Thoracic aorta (tissue), 2 donors: ENCODE measurements at places on chromosomes 1 and 21. TPM values are rescaled to one million over a fixed set of nuclear protein-coding genes. Genes with fewer than 3 reads are reported as not detected.
A peak's percentile ranks its signal among the peaks of the same experiment; 100 is the strongest.

GRCh38 chr1:36411674-36412648 is 14.3 kb upstream of the LSM10 start:
- DNase-seq = no peak

- peak; percentile 51 for DNase-seq
These were observed at the start of gene RC3H1 for GRCh38 chr1:174022080-174022975. Gene RC3H1, minus strand, starts transcription at chr1:174022357. Its CDS starts 29,372 bp downstream, at chr1:173992985.

GRCh38 chr1:114208106-114208505 is 54.4 kb upstream of the SYT6 start:
- DNase-seq = no peak

GRCh38 chr1:188817814-188818213 is 1659.8 kb downstream of the BRINP3 start:
- no peak for DNase-seq

DNA sequence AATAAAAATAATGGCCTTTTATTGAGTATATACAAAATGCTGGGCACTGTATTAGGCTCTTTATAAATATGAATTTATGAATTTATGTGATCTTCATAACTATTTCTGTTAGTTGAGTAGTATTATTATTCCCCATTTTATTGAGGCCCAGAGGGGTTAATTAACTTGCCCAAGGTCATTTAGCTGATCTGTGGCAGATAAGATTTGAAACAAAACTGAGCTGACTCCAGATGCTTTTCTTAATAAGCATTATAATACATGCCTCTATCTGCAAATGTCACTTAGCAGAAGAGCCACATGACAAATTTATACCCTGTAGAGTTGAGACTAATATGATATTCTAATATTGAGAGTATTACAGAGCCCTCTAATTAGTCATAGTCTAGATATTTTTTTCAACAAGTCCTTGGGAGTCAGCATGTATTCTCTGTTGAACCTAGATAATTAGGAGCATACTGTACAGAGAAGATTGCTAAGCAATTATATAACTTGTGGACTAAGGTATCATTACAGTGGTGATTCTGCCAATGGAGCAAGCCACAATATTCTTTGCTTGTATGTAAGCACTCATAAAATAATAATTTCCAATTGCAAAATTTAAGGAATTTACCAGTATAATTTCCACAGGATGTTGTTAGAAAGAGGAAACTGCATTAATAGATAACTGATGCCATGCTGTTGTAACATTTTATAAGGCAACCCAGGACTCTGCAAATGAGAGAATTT is 112.0 kb downstream of the LRRC40 start:
- no peak for DNase-seq

GRCh38 chr1:181514298-181515290 is 31.3 kb downstream of the CACNA1E start:
- DNase-seq = no peak

GRCh38 chr1:109356505-109356904 is 41.2 kb downstream of the SORT1 start:
- DNase-seq = no peak

DNA sequence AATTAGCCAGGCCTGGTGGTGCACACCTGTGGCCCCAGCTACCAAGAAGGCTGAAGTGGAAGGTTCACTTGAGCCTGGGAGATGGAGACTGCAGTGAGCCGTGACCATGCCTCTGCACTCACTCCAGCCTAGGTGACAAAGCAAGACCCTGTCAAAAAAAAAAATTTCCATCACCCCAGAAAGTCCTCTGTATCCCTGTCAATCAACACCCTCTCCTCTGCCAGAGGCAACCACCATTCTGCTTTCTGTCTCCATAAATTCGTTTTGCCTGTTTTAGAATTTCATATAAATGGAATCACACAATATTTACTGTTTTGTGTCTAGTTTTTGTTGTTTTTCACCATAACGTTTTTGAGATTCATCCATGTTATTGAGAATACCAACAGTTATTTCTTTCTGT is 141.6 kb upstream of the SLC45A1 start:
- no peak for DNase-seq

GRCh38 chr1:197868751-197869489 is 33.5 kb upstream of the C1orf53 start:
- DNase-seq = no peak

- no peak for DNase-seq
These were observed 202.2 kb upstream of the KIAA0040 start for GRCh38 chr1:175394739-175395138.

GRCh38 chr21:43797415-43797814 is 8.0 kb downstream of the RRP1 start:
- DNase-seq = no peak

DNA sequence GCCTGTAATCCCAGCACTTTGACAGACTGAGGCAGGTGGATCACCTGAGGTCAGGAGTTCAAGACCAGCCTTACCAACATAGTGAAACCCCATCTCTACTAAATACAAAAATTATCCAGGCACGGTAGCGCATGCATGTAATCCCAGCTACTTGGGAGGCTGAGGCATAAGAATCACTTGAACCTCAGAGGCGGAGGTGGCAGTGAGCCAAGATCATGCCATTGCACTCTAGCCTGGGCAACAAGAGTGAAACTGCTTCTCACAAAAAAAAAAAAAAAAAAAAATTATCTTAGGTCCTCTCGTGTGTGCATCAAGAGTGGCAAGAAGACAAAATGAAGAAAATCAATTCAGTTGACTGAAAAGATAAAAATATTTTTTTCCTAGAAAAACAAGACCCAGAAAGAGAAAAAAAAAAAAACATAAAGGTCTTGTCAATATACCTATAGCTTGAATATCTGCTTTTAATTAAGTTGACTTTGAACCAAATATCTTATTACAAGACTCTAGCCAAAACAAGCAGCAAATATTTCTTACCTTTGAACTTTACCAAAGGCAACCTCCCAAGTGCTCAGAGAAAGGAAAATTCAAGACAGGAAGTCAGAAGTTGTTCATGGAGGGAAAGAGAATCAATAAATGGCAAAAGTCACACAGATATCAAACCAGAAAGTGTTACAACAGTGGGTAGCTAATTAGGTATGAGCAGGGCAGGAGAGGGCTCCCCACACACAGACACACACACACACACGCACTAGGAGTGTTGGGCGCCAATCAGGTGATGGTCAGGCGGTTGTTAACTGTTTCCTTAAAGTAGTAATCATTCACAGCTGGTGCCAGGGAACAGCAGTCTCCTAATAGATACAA is 29.6 kb downstream of the ITLN2 start:
- no peak for DNase-seq

DNA sequence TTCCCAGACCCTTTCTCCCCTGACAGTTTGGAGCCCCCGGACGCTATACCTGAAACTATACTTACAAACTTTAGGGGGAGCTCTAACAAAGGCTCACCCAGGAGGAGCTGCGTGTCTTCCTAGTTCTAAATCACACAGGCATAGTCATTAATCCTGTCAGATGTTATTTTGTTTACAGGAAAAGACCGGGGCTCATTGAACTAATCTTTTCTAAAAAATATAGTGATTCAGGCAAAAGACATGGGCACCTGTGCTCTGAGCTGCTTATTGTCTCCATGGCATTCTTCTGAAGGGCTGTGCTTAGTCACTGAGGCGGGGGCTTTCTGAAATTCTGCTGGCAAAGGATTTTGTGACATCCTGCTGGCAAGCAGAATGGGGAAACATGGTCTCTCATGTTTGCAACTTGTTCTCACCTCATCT is 1577.0 kb downstream of the NCAM2 start:
- no peak for DNase-seq

DNA sequence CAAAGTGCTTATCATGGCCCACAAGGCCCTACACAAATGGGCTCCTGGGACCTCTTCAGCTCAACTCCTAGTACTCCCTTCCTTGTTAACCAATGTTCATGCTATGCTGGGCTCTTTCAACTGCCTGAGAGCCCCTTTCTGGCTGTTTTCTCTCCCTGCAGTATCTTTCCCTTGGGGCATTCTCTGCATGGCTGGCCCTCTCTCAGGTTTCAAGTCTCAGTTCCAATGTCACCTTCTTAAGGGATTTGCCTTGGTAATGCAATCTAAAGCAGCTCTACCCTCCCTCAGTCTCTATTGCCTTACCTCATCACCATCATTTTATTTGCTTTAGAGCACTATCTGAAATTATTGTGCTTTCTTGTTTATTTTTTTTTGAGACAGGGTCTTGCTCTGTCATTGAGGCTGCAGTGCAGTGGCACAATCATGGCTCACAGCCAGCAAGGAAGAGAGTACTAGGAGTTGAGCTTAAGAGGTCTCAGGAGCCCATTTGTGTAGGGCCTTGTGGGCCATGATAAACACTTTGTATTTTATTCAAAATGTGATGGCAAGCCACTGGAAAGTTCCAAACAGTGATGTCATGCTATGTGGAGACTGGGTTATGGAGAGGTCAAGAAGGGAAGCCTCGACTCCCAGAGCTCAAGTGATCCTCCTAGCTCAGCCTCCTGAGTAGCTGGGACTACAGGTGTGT is 63.4 kb upstream of the SRSF10 start:
- no peak for DNase-seq

- DNase-seq = no peak
These were observed 60.0 kb downstream of the NRIP1 start for GRCh38 chr21:15004721-15005370.

DNA sequence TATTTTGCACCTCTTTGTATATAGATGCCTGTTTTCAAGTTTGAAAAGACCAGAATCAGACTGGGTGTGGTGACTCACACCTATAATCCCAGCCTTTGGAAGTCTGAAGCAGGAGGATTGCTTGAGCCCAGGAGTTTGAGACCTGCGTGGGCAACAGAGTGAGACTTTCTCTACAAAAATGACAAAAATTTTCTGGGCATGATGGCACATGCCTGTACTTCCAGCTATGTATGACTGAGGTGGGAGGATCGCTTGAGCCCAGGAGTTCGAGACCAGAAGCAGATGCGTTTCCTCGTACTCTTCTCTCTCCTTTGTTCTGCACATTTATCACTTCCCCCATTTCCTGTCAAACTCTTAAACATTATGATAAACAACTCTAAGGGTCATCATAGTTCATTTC is 310.0 kb upstream of the SNX7 start:
- DNase-seq = no peak

DNA sequence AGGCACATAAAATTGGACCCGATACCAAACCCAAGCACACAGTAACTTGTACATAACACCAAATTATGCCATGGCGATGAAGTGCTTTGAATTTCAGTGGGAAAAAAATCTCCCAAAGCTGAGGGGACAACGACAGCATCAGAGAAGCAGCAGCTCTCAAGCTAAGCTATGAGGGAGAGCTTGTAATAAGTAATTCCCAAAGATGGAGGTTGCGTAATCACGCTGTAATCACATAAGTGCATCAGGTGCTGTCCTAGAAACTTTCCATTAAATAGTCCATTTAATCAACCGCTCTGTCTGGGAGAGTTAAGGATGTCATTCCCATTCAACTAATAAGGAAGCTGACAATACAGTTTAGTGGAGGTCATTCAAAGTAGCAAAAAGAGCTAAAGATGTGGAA is 37.6 kb upstream of the KRTAP19-8 start:
- DNase-seq = no peak

- no peak for DNase-seq
These were observed 51.1 kb downstream of the PRDM16 start for GRCh38 chr1:3120140-3120539.

DNA sequence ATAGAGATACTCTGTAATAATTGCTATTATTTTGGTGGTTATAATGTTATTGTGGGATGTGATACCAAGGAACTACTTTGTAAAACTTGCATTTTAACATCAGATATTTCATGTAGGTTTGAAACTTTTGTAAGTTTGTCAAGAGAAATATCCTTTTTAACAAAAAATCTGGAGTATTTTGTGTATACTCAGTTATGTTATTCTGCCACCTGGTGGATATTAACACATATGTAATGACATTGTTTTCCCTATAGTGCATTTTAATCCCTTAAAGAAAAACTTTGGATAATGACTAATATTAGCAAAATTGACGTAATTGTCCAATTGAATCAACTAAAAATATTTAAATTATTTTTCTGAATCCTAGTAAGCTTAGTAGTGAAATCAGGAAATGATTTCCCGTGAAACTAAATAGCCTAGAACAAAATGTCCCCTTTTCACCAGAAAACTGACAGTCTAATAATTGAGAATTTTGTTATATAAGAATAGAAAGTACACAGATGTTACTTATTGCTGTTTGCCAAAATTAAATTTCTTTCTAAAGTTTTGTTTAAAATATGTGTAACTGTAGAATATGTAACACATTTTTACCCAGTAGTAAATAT is 39.6 kb downstream of the KCTD3 start:
- DNase-seq = no peak

- DNase-seq = no peak
These were observed 16.9 kb upstream of the MAP10 start for GRCh38 chr1:232788235-232788872.

DNA sequence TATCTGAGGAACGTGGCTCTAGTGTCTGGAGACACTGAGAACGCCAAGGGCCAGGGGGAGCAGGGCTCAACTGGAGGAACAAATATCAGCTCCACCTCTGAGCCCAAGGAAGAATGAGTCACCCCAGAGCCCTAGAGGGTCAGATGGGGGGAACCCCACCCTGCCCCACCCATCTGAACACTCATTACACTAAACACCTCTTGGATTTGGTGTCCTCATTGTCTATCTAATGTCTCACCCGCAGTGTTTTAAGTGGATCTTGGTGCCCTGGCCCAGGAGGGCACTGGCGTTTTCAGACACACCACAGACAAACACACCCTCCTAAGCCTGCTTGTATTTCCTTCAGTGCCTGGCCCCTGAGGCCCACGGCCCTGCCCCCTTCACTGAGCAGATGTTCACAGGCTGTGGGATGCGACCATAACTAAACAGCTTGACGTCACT is 2.2 kb upstream of the FALEC start:
- DNase-seq = no peak

BMP8B gene
- total RNA-seq = 2.5 TPM

ZYG11A gene
- not detected for total RNA-seq

TIAM1 gene
- 4.5 TPM for total RNA-seq

CASQ2 gene
- total RNA-seq = 12.5 TPM

KRTAP11-1 gene
- not detected for total RNA-seq

AMY1C gene
- total RNA-seq = not detected

EXO5 gene
- total RNA-seq = 2.2 TPM
